ENCODE measurements at places on chromosomes 13 and 19.

DNA sequence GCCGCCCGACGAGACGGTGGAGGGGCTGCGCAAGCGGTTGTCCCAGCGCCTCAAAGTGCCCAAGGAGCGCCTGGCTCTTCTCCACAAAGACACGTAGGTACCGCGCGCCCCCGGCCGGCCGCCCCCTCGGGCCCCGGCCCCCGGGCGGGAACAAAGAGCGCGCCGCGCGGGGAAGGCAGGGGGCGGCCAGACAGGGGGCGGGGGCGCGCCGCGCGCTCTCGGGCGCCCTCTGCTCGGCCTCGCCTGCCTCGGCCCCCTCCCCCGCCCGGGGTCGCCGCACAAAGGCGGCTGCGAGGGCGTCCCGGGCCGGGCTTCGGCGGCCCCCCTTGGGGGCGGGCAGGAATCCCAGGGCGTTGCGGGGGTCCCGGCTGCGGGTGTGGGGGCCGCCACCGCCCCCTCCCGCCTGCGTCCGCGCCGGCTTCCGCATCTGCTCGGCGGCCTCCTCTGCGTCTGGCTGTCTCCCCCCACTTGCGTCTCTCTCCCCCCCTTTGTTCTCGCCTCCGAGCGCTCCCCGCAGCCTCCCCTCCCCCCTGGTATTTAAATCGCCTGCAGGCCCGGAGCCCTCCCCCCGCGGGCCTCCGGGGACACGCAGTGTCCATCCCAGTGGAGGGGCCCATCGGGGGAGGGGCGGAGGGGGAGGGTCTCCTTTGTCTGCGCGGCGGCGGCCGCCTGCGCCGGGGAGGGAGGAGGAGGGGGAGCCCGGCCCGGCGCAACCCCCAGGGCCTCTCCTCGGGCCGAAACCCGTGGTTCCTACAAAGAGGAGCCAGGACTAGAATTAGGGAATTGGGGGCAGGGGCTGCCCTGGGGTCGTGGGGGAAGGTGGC lies 2.3 kb downstream of the MIDN start:
- no peak for DNase-seq

DNA sequence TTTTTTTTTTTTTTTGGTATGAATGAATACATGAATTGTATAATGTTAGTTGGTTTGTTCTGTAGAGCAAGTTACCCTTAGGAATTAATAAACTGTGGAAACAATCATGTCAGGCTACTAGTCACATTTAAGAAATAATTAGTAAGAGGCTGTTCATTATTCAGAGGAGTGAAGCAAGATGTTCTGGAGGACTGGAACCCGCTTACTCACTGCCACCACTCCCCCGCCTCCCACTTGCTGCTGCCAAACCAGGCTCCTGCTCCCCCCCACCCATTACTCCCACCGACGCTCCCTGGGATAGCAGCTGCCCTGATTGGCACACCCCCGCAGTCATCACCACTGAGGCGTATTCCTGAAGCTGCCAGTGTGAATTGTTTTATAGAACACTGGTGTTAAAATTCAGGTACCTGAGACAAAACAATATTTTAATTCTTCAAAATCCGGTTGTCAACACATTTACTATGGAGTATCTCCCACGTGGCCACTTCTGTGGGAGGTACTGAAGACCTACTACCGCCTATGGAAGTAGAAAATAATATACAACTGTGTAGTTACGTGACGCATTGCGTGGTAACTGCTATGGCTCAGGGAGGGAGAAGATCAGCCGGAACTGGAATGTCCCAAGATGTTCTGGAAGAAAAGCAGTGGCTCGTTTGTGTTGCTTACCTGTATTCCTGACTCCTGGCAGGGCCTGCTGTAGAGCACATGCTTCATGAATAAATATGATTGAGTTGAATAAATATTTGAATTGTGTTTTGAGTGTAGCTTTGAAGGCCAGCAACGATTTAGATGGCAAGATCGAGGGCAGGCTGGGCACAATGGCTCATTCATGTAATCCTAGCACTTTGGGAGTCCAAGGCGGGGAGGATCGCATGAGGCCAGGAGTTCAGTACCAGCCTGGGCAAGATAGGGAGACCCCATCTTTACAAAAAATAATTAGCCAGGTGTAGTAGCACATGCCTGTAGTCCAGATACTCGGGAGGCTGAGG lies 1.7 kb downstream of the DPY19L3 start:
- no peak for DNase-seq

GRCh38 chr19:18397242-18398202 lies at the start of gene LRRC25:
LRRC25 (minus strand) TSS chr19:18397622; CDS start chr19:18396963, 659 bp downstream.
- no peak for DNase-seq

DNA sequence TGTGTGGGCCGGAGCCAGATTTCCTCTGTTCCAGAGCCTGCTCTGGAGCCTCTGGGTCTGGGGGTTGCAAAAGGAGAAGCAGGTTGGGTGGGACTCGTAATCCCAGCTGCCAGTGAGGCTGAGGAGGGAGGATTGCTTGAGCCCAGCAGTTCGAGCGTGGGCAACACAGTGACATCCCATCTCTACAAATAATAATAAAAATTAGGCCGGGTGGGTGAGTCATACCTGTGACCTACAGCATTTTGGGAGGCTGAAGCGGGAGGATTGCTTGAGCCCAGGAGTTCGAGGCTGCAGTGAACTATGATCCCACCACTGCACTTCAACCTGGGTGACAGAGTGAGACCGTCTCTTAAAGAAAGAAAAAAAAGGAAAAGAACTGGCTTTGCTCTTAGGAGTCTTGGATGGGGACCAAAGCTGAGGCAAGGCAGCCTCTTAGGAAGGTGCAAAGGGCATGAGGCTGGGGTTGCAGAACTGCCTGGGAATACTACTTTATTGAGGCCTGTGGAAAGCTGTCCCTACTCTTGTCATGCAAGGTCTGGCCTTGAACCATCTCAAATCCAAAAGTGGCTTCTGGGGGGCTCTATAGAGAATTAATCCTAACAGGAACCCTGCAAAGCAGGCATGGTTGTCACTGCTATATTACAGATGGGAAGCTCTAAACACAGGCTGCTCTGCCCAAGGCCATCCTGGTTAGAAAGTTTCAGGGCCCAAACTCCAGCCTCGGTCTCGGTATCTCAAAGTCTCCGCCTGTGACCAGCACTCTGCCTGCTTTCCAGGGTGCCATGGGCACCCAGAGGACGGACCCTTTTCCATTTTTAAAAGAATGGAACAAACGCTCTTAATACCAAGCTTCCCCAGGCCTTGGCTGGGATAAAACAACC lies 880 bp upstream of the C19orf12 start:
- no peak for DNase-seq

DNA sequence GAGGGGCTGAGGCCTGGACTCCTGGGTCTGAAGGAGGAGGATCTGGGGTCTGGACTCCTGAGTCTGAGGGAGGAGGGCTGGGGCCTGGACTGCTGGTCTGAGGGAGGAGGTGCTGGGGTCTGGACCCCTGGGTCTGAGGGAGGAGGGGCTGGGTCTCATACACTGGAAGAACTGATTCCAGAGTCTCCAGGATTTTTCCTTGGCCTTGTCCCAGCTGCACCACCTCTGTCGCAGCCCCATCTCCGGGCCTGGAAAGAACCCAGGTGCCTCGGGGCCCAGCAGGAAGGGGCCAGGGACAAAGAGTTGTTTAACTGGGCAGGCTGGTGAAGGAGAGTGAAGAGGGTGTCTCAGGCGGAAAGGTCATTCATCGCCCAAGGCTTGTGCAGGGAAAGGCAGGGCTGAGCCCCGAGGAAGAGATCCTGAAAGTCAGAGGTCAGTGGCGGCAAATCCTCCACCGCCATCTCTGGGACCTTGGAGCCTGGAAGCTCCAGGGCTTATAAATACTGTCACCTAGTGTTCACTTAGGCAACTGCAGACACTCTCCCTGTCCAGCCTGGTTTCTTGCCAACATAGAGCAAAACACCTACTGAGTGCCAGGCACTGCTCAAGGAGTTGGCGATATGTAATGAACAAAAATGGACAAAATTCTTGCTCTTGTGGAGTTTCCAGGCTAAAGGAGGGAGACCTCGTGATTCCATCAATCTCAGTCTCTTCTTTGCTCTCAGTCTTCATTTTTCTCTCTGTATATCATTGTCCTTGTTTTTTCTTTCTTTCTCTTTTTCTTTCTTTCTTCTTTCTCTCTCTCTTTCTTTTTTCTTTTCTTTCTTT lies 4.4 kb upstream of the KCNN4 start:
- DNase-seq: no peak

GRCh38 chr13:20404488-20405222 lies 121.0 kb downstream of the CRYL1 start:
- no peak for DNase-seq

GRCh38 chr19:866769-867300 lies 7.4 kb downstream of the CFD start:
- no peak for DNase-seq

GRCh38 chr19:19514215-19514657 lies 1.1 kb downstream of the TSSK6 start:
- DNase-seq: no peak

DNA sequence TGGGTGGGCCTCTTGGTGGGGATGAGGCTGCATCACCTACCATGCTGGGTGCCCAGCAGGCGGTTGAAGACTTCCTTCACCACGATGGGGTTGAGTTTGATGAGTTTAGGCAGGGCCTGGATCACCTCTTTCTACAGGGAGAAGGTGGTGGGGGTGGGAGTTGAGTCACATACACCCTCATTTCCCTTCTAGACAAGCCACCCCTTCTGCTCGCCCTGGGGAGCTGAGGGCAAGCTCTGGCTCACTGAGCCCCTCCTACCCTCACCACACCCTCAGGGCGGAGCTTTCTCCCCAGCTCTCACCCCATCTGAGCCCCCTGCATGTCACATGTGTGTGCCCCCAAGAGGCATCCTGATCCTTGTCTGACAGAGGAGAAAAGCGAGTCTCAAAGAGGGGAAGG lies 7.6 kb upstream of the RSPH6A start:
- no peak for DNase-seq

DNA sequence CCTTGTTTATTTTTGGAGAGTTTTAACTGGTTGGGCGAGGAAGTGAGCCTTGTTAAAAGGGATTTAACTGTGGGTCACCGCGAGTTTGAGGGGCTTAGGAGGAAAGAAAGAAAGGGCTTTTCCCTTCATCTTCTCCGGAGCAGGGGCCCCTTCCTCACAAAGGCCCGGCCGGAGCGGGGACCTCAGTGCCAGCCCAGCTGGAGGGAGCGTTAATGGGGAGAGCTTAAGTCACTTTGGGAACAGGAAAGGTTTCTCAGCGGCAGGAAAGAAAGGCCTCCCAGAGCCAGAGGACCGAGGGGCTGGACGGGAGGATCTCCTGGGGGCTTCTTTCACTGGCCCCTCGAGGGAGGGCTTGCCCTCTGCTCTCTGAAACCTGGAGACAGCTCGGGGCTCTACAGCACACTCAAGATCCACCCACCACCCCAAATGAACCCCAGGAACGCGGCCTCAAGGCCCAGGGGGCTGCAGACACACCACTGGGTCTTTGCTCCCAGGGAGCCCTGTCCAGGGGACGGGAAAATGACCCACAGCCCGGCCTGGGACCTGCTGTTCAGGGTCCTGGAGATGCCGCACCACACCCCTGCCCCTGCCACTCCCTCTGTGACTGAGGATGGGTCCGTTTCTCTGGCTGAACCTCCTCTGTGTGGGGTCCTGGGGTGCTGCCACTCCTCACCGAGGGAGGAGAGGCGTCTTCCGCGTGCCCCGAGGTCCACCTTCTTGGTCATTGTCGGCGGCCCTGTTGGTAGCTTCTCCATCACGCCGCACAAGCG lies 128.3 kb downstream of the URI1 start:
- no peak for DNase-seq

DNA sequence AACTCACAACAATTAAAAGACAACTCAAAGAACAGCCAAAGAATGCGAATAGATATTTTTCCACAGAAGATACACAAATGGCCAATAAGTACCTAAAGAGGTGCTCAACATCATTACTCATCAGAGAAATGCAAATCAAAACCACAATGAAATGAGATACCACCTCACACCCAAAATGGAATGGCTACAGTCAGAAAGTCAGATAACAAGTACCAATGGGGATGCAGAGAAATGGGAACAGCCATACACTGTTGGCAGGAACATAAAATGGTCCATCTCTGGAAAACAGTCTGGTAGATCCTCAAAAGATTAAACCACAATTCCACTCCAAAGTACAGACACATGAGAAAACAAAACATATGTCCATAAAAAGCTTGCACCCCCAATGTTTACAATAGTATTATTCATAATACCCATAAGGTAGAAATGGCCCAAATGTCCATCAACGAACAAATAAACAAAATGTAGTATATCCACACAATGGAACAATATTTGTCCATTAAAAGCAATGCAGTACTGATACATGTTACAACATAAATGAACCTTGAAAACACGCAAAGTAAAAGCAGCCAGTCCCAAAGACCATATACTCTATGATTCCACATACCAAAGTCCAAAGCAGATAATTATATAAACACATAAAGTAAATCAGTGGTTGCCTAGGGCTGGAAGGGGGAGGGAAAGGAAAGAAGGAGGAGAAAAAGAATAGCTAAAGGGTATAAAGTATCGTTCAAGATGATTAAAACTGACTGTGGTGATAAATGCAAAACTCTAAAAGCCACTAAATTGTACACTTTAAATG lies 19.6 kb downstream of the USP12 start:
- DNase-seq: no peak

GRCh38 chr13:24131749-24132148 lies 28.8 kb upstream of the SPATA13 start:
- no peak for DNase-seq

DNA sequence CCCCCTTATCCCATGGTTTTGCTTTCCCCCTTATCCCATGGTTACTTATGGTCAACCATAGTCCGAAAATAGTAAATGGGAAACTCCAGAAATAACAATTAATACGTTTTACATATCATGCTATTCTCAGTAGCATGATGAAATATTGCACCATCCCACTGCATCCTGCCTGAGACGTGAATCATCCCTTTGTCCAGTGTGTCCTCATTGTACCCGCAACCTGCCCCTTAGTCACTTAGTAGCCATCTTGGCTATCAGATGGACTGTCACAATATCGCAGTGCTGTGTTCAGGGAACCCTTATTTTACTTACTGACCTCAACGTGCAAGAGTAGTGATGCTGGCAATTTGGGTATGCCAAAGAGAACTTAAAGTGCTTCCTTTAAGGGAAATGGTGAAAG lies 10.5 kb upstream of the NBEA start:
- DNase-seq: no peak

GRCh38 chr13:92804926-92805325 lies 421.7 kb upstream of the GPC6 start:
- no peak for DNase-seq

DNA sequence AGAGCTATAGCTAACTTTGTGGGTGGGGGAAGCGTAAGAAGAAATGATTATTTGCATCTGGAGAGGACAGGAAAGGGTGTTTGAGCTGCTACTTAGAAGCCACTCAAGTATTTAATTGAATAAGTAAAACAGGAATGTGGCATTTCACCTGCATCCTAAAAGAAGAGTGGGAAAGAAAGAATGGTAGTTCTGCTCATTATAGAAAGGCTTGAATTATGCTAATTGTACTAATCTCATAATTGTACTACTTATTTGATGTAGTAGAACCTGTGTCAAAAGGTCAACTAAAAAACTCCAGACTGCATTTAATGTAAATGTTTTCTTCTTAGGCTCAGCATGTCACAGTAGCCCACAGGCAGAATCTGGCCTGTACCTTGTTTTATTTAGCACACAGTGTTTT lies 113.6 kb downstream of the RNF17 start:
- no peak for DNase-seq
